ENCODE measurements at places on chromosomes 1 and 21.

DNA sequence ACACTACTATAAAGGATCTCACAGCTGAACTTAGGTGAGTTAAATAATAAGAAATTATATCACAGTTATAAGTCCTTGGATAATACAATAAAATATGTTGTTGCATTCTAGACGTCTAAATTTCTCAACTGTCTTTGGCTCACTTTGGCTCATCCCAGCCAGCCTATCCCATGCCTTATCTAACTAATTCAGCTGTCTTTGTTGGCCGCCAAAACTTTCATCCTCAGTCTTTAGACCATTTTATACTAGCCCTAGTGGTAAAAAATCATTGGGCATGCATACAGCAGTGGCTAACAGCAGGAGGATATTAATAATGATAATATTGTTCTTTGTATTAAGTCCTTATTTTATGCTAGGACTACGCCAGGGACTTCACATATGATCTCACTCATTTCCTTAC is 59.3 kb downstream of the CCDC18 start:
- no peak for DNase-seq

DNA sequence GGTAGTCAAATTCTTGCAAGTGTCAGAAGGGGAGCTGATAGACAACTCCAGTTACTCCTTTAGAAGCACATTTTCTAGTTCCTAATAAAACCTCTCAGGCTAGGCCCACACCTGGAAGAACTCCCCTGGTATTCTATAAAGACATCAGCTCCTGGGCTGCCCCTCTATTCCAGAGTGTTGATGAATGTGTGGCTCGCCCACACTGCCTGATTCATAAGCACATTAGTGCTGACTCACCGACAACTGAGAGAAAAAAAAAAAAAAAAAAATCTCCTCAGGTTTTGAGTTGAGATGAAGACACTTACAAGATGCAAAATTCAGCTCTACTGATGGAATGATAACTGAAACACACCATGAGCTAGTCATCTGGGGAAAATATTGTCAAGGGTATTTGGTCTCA is 188.1 kb downstream of the TNR start:
- DNase-seq, result no peak

DNA sequence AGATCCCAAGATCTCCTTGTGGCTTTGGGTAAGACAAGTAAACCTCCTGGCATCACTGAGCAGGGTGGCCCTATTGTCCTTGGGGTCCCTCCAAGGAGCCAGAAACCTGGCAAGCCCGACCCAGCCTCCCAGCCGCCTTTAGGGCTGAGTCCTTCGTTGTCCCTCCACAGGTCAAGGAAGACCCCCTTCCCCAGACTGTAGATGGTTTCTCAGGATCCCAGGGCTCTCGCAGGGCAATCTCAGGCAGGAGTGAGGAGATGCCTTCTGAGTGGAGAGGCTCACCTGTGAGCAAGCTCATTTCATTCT is 71.6 kb upstream of the CSF3R start:
- DNase-seq, result no peak

GRCh38 chr1:167221126-167221737 is 546 bp downstream of the POU2F1 start:
- DNase-seq, result peak; percentile 6

DNA sequence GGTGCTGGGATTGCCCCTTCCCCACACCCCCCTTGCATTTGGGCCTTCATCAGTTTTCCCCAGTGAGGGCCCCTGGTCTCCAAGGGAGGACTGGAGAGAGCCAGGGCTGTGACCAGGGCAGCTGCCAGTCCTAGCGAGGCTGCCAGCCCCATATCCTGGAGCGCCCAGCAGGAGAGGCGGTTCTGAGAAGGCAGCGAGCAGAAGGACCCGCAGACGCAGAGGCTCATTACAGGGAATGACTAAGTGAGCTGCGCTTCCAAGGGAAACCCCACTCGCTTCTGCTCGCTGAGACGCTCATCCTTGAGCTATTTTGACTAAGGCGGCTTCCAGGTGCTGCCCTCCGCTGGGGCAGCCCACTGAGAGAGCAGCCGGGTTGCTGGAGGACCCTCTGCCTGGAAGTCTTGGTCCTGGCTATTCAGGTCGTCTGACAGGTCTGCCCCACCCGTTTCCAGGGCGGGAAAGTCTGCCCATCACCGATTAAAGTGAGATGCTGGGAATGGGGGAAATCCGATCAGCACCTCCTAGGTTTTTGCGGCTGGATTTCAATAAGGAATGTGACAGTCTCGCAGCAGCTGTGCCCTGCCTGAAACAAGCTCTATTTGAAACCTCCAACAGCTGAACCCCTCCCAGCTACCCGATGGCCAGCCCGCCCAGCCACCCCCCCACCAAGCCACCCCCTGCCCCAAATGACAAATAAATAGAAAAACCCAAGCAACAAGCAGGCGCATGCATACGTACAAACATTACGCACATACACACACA is 2.8 kb downstream of the KCNN3 start:
- DNase-seq, result no peak

GRCh38 chr1:65056234-65056633 is 89.9 kb upstream of the JAK1 start:
- DNase-seq, result no peak

DNA sequence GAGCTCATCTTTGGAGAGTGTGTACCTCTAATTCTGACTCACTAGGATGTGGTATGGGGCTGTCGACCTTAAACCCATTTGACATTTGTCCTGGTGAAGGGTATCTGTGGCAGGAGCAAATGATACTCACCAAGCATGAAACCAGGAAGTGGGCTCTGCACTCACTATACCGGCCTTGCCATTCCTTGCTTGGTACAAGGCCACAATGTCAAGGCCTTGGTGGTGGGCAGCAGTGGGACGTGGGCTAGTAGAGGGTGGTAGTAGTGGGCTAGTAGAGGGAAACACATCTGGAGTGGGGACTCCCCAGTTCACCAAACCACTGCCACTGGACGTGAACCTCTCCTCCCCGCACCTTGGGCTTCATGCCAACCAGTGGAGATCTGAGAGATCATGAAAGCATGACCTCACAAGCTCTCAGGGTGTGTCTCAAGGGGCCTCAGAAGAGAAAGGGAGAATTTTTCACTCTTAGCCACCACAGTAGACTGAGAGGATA is 11.5 kb downstream of the TNFSF4 start:
- DNase-seq, result no peak

GRCh38 chr1:156405670-156406069 is 36.7 kb downstream of the RHBG start:
- no peak for DNase-seq

- no peak for DNase-seq
Measured at GRCh38 chr1:238777551-238777950, 608.8 kb upstream of the CHRM3 start.

GRCh38 chr1:20165522-20165951 is 20.4 kb upstream of the UBXN10 start:
- no peak for DNase-seq

GRCh38 chr1:24498589-24498988 is 4.0 kb upstream of the RCAN3 start:
- no peak for DNase-seq

GRCh38 chr1:72137656-72138055 is 144.7 kb downstream of the NEGR1 start:
- no peak for DNase-seq

DNA sequence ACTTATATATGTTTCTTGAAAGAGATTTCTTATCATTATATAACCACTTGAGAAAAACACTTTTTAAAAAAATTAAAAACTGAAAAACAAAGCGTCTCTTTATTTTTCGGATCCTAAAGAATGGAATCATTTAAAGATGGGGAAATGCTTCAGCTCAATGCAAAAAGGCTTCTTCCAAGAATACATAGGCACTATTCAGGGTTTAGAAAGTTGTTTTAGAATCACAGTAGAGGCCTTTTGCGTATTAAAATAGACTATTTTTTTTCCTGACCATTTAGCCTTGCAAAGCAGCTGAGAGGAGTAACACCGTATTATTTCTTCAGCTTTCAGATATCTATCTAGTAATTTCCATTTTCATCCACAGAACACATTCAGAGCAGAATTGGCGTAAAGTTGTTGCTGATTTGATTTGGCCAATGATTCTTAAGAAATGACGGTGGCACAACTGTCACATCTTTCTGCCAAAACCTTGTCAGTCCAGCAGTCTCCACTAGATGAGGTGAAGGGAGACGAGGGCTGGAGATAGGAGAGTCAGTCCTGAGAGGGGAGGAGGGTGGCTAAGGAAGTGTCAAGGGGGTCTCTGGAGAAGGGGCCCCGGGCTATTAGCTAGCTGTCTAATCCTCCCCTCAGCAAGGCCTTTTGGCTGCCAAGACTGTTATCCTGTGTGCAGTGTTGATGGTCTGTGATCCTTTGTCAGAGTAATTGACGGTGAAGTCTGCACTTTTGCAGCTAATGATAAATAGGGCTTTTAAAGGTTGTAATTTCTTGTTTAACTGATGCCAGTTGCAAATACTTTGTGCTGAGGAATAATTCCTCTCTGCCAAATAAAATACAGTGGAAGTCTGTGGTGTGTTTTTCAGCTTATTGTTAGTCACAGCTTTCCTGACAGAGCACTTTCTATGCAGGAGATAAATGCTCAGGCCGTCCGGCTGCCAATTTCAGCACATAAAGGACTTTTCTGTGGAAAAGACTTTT is 34.7 kb downstream of the PRRX1 start:
- DNase-seq, result no peak

DNA sequence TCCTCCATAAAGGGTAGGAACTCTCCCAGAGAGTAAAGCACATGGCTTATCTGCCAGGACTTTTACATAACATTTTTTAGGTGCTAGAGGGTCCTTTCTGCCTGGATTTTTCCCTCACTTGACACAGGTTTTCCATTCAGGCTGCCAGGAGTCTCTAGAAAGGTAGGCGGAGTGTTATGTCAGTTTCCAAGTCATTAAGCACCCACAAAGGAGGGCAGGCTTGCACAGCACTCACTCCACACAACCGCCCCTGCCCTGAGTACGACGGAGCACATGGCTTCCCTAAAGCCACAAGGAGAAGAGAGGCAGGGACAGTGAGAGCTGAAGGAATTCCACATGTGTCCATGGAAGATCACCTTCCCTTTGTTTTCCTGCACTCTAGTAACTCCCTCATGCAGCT is 55.7 kb downstream of the CAPZB start:
- DNase-seq, result no peak

DNA sequence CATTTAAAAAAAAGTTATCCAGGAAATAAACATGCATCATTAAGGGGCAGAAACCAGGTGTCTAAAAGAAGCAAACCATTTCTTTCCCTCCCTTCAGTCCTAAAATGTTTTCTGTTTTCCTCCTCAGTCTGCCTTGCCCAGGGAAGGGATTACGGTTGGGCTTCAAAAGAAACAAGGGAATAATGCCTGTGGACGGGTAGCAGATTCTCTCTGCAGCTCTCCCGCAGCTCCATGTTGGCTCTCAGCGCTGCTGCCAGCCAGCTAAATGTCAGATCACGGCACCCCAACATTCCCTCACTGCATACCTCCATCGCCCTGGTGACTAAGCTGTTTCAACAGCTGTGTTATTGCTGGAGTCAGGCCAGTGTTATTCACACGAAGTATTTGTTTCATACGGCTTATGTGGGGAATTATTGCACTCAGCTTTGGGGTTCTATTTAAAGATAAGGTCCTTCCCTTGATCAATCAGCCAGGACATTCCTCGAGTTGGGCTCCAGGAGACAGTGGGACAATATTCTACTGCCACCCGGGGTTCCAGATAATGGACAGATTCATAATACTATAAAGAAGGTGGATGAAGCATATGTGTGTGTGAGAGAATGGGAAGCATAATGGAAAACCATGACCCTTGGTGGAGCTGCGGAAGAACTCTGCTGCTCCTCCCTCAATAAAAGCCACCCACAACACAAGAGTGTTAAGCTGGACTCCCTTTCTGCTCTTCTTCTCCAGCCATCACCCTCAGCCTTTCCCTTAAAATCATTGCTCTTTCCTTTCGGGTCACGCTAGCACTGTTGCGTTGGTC is 58.2 kb downstream of the WLS start:
- no peak for DNase-seq

DNA sequence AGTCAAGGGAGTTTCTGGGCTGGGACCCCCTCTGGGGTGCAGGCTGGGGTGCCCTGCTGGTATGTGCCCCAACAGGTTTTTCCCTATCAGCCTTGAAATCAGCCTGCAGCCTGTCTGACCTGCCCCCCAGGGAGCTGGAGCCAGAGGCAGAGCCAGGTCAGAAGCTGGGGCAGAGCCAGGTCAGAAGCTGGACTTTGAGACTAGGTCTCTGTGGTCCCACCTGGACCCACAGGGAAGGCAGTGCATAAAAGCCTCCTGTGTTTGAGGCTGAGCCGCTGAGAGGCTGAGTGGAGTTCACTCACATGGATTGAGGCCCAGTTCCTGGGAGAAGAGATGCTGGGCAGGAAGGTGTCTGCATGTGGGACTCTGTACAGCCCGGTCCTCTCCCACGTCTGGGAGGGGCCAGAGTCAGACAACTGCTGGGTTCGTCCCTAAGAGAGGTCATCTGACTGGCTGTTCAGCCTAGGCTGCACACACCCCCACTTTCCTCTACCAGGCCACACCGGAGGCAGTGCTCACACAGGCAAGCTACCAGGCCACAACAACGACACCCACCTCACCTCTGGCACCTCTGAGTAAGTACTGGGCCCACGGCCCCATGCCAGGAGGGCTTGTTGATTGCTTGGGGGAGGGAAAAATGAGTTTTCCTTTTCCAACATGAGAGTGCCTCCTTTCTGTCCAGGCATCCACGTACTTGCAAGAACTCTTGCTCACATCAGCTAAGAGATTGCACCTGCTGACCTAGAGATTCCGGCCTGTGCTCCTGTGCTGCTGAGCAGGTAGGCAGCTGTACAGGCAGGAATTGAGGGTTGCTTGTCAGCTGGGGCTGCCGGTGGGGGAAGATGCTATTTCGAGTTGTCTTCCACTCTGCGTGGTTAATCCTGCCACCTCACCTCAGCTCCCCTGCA is at the start of gene ANXA9:
Gene ANXA9 (plus strand): TSS at position 488 of the 908 bp plus-strand sequence. CDS start 814 bp downstream, outside the sequence.
- no peak for DNase-seq

- no peak for DNase-seq
Measured at GRCh38 chr1:234409328-234409727, 36.1 kb downstream of the COA6 start.

GRCh38 chr1:170568197-170568596 is 36.2 kb downstream of the GORAB start:
- DNase-seq, result no peak

DNA sequence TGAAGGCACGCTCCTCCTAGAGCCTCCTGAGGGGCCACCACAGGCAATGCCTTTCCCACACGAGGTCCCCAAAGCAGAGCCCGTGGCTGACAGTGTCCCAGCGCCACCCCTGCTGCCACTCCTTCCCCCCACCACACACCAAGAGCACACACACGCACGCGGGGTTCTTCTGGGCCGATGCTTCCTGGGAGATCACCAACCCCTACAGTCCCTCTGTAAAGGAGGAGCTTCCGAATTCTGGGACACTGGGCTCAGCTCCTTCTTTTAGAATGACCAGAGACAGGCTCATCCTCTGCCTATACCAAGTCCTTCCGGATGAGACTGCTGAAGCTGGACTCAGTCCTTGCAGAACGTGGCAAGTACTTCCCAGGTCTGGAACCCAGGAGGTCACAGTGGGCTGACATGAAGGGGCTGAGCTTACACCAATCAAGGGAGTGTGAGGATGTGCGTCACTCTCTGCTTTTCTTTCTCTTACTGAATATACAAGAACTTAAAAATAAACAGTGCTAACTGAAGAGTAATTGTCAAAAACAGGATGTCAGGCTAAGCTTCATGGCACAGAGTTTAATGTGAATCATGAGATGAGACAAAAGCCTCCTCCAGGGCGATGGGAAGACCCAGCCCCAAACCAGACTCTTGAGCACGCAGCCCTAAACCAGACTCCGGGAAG is 12.7 kb downstream of the SSU72 start:
- no peak for DNase-seq

- no peak for DNase-seq
Measured at GRCh38 chr1:198030682-198031081, 113.5 kb downstream of the LHX9 start.

- peak; percentile 55 for DNase-seq
Measured at GRCh38 chr21:44939532-44940115, at the start of gene SLX9. SLX9 (plus strand) TSS chr21:44940029; CDS start chr21:44940058, 29 bp downstream.

Measured in stimulated activated CD8-positive, alpha-beta memory T cell treated with anti-CD3 and anti-CD28 coated beads, Interleukin-7, amount 100 ng/mL, for 1 hour (primary cell).